ENCODE measurements at places on chromosomes 16 and 17.

- DNase-seq: no peak
Measured at GRCh38 chr17:64685705-64686104, 23.6 kb upstream of the SMURF2 start.

DNA sequence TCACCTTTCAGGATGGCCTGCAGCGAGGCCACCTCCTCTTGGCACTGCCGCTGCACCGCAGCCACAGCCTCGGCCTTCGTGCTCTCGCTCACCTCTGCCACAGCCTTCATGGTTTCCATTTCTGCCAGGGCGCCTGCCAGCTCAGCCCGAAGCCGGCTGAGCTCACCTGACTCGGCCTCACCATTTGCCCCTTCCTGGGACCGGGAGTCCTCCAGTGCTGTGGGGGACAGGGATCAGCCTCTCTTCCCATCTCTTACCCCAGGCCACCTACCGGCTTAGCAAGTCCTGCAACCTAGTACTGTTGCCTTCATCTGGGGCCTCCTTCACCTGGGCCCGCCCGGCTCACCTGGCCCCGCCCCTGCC is 658 bp downstream of the RABEP2 start:
- DNase-seq: no peak

DNA sequence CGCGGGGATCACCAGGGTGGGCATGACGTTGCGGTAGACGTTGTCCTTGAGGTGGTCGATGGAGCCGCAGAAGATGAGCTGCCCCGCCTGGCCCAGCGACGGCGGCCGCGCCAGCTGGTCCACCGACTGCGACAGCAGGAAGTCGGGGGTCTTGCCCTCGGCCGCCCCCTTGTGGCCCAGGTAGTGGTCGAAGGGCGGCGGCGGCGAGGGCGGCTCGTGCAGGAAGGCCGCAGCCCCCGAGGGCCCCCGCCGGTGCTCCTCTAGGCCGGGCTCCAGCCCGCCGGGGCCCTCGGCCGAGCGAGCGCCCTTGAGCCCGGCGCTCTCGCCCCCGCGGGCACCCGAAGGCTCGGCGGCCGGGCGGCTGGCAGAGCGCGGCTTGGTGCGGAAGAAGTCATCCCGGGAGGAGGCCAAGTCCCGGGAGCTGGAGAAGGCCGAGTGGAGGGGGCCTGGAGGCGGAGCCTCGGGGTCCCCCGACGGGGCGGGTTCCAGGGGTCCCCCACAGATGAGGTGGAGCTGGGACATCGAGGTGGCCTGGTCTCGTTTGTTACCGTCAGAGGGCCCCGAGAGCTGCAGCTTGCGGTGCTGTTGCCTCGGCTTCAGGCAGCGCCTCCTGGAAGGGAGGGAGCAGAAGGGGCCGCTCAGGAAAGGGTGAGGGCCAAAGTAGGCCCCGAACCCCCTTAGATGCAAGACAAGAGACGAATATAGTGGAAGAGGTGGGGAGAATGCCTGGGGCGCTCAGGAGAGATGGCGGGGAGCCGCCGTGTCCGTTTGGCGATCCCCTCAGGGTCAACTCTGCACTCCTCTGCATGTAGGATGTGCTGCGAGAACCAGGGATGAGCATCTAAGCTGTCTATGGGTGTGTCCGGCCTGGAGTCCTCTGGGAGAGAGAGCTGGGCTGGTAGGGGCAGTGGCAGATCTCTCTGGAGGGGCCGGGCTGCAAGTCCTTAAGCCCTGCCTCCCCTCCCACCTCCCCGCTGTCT is 8.8 kb downstream of the FAM171A2 start:
- no peak for DNase-seq

DNA sequence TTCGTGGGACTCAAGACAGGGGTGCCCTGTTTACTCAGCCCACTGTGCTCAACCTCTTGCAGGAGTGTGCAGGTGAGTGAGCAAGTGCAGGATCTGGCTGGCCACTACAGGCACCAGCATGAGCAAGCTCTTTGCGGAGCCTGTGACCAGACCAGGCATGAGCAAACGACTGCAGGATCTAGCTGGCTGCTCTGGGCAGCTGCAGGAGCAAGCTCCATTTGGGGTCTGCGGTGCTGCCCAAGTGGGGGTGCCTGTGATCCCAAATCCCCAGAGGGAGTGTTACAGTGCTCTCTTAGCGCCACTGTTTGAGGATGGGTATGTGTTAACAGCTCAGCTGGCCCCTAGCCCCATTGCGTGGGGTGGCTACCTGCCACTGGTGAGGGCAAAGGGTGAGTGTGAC is 2.4 kb downstream of the USP6 start:
- DNase-seq: no peak
